Stimulated activated memory B cell treated with anti-CD40 and anti-IgM and Interleukin-4, amounts not matched to agents 10 μg/mL and 1 μg/mL and 100 μg/mL, for 72 hours (primary cell): ENCODE measurements at places on chromosomes 5 and 9.

DNA sequence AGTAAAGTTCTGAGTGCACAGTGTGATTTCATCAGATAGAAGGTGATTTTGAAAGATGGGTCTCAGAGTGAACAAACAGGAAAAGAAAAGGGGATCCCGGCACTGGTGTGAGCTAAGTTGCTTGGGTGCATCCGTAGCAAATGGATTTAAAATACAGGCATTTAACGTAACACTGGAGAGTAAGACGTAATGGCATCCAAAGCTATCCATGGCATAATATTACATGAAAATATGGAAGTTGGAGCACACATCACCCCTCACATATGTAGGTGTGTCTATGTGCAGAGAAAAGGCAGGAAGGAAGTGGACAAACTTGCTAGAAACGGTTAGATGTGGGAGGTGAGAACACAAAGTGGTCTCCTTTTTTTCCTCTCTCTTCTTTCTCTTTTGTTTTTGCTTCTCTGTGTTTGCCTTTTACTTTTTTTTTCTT, 38.2 kb upstream of the SEMA4D start:
- peak; percentile 34 for ATAC-seq

- ATAC-seq, result peak; percentile 73
These were observed 7.6 kb upstream of the DNAJA1 start for GRCh38 chr9:33017283-33018041.

GRCh38 chr9:77811832-77812231, 163.7 kb upstream of the GNA14 start:
- no peak for ATAC-seq

DNA sequence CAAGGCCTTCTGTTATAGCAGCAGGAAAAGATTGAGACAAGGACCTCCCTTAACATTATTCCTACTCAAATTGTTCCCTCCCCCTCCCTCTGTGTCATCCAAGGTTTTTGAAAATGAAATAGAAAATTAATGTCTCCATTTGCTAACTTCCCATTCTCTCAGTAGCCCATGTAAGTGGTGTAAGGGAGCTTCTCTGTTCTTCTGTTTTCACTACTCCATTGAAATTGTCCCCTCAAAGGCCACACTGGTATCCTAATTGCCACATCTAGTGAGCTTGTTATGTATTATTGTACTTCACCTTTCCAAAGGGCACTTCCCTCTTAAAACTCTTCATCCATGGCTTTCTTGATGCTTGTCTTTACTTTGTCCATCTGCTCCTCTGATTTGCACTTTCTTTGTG, 131.2 kb upstream of the PIK3R1 start:
- ATAC-seq, result no peak
